ENCODE measurements at places on chromosomes 13 and 19.

- no peak for DNase-seq
Observed at GRCh38 chr19:3408996-3409345, 42.6 kb downstream of the NFIC start.

DNA sequence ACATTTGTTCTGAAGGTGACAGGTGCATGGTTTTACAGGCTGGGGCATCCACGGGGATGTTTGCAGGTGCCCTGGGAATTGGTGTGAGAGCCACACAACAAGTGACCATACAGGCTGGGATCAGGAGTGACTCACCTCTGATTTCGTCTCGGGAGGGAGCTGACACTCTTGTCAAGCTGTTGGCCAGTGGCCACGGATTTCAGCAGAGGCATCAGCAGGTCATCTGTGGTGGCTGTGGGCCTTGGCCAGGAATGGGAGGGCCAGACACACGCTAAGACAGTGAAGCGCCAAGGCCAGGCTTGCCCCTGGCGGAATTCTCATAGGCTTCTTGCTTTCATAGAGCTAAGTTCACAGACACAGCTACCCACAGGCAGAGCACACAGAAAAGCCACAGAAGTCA is 108.6 kb downstream of the HSPH1 start:
- DNase-seq = no peak

GRCh38 chr19:14400951-14401431 is 18.1 kb downstream of the DDX39A start:
- no peak for DNase-seq

DNA sequence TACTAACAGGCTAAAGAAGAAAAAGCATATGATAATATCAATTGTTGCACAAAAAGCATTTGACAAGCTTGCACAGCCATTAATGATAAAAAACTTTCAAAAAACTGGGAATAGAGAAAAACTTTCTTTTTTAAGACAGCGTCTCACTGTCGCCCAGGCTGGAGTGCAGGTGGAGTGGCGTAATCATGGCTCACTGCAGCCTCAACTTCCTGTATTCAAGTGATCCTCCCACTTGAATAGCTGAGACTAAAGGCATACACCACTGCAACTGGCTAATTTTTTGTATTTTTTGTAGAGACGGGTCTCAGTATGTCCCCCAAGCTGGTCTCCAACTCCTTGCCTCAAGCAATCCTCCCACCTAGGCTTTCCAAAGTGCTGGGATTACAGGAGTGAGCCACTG is 382.8 kb downstream of the TSHZ3 start:
- peak; percentile 3 for DNase-seq

DNA sequence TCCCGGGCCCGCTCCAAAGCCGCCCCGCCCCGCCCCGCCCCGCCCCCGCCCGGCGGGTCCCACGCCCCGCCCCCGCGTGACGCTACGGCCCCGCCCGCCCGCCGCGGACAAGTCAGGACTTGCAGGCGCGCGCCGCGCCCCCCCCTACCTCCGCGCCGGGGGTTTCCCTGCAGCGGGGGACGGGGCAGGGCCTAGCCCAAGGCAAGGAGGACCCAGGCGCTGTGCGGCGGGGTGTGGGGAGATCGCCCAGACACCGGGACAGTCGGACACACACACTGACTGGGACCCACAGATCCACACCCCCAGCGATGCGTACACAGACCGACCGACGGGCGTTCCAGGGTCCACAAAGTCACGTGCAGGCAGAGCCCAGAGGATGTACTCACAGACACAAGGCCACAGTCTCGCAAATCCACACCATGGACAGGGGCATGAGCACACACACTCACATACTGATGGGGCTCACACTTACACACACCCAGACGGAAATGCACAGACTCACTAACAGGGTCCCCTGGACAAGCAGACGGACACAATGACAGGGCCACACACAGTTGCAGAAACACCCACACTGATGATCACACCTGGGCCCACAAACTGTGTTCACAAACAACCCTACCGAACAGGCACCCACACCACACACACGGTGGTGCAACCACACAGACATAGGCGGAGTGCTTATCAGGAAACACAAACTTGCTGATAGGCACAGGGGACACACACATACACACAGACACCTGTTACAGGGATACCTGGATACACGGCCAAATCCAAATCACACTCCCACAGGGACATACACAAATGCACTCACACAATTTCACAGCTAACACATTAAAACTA is 436 bp upstream of the BBC3 start:
- peak; percentile 91 for DNase-seq

Measured in suppressor macrophage treated with lipopolysaccharide for 4 hours (primary cell).